Activated effector memory CD4-positive, alpha-beta T cell treated with anti-CD3 and anti-CD28 coated beads, Interleukin-2, amount 50 U/mL, for 16 hours (primary cell): ENCODE measurements at places on chromosomes 2 and 18.

DNA sequence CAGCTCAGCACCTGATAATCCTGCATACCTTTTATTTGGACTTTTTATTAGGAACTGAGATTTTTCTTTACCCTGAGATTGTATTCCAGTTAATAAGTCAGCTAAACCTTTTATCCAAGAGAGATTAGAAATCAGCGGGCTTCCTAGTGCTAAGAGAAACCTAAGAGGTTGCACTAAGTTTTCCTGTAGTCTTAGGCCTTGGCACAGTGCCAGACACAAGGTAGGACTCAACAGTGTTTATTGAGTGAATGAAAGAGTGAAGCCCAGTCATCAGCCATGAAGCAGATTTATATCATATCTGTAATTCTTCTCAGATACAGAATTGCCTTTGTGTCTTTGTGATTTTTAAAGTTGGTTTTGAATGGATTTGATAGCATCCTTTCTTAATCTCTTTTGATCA is 13.6 kb downstream of the OTX1 start:
- no peak for DNase-seq

DNA sequence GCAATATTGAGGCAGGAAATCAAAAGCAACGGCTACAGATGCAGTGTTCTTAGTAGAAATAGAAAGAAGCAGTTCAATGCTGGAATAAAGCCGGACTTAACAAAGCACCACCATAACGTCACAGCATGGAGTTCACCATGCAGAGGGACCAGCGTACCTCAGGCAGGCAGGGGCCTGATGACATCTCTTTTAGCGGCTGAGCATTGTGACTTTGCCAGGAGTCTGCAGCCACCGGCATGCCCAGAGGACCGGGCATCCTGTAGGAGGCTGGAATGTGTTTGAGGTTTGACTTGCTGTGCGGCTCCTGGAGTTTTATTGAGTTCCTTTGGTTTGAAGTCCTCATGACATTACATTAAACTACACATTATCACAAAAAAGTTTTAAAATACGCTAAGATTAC is 139.8 kb downstream of the UXS1 start:
- DNase-seq: no peak

GRCh38 chr18:79487183-79487800 is 91.6 kb downstream of the NFATC1 start:
- DNase-seq: no peak

DNA sequence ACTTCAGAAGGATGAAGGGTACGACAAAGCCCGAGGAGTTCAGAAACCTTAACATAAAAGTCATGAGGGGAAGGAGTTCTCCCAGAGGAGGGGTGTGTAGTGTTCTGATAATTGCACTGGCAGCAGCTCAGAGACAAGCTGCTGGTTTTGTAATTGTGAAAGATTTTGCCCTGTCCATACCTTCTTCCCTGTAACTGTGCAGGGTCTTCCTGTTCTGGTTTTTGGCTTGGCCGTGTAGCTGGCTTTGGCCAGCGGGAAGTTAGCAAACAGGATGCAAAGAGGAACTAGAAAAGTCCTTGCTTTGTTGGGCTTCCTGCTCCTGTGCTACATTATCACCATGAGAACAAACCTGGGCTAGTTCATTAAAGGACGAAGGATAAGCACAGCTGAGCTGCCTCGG is 160.8 kb downstream of the LPIN1 start:
- no peak for DNase-seq
